CD4-positive, alpha-beta T cell treated with Interferon gamma for 1 hour (primary cell): ENCODE measurements at places on chromosomes 2 and 18.

- DNase-seq: no peak
These were observed 709.6 kb downstream of the SOCS6 start for GRCh38 chr18:70998490-70998889.

GRCh38 chr2:54565551-54565950 lies 109.4 kb downstream of the SPTBN1 start:
- DNase-seq: no peak

- DNase-seq: no peak
These were observed 33.2 kb upstream of the CXXC1 start for GRCh38 chr18:50320719-50321118.

DNA sequence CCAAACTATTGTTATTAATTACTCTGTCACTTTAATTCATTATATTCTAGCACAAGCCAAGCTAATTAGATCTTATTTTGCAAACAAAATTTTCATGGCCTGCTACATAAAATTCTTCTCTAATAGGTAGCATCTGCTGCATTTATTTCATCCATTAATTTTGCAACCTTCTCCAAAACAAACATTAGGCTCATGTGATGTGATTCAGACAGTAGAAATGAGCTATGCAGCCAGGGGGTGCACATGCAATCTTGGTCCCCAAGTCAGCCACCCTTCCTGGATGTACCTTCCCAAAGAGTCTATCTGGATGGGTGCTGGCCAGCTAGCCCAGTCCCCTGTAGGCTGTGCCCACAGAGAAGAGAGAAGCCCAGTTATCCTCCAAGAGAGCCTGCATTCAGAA lies 242.1 kb upstream of the OSR1 start:
- no peak for DNase-seq

DNA sequence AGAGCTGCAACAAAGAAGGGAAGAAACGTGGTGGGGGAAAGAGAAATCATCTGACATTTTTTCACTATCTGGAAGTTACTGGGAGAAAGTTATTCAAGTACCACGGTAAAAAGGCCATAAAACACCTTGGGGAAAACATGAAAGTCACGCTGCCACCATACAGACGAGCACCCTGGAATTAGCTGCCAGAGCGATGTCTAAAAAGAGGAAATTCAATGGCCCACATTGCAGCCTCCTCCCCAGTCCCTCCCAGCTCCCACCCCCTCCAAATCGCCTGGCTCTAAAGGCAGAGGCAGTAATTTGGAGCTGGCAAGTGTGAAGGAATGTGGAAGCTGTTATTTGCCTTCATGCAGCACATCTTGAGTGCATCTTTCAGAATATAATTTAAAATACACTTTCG lies 192.0 kb downstream of the ALK start:
- no peak for DNase-seq

DNA sequence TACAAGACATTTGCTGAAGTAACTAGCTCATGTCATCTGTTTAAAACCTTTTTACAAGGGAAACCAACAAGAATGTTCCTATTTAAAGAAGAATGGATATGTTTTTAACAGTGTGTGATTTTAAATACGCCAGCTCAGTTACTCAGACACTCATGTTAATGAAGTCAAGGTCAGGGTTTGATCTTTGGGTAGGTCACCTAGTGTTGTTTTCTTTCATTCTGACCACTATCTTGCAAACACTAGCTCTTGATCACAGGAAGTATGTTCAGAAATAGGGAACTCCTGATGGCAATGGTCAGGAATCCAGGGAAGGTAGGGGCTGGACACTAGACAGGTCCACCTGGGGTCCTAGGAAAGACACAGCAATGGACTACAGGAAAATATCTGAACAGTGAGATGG lies 116.7 kb downstream of the CPS1 start:
- DNase-seq: no peak

- DNase-seq: no peak
These were observed 238.5 kb upstream of the ERBB4 start for GRCh38 chr2:212777020-212777491.

- DNase-seq: no peak
These were observed 166.2 kb downstream of the ATAD2B start for GRCh38 chr2:23760736-23761135.

DNA sequence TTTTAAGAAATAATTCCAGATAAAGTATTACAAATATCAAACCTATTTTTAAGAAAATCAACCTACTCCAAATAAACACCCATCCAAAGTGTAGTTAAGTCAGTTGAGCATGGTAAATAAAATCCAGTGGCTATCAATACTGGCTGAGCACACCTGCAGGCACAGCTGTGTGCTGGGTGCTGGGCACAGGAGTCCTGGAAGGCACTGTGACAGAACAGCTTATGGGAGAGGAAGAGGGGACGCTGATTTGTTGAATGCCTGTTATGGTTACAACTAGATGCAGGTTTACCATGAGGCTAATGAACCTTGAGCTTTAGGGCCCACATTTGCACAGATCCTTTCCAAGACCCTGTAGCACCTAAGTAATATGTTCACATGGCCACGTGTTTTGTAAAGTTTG lies 202.7 kb downstream of the MTX2 start:
- DNase-seq: no peak

- DNase-seq: no peak
These were observed 37.9 kb downstream of the SLC38A11 start for GRCh38 chr2:164917296-164917903.

DNA sequence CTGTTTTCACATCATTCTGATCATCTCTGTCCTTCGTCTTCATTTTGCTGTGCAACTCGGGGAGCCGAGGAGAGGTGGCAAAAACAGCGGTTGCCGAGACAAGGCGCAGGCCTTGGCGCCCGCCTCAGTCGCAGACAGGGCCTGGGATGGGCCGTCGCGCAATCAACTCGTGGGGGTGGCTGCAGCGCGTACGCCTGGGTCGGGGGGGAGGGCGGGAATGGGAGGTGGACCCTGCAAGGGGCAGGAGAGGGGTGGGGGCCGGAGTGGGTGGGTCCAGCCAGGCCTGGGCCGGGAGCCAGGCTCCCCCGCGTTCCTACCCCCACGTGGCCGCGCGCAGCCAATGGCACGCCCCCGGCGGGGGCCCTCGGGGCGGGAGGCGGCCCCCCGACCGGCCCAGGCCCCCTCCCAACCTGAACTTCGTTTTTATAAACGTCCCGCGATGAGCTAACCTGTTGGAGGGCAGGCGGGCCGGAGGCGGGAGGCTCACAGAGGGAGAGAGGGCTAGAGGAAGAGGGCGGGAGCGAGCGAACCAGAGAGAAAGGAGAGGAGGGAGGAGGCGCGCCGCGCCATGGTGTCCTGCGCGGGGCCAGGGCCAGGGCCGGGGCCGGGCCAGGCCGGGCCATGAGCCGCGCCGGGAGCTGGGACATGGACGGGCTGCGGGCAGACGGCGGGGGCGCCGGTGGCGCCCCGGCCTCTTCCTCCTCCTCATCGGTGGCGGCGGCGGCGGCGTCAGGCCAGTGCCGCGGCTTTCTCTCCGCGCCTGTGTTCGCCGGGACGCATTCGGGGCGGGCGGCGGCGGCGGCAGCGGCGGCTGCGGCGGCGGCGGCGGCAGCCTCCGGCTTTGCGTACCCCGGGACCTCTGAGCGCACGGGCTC lies at the start of gene HOXD13:
HOXD13 (plus strand) TSS at position 452 of the 875 bp plus-strand sequence; CDS start at position 622, 170 bp downstream.
- no peak for DNase-seq

DNA sequence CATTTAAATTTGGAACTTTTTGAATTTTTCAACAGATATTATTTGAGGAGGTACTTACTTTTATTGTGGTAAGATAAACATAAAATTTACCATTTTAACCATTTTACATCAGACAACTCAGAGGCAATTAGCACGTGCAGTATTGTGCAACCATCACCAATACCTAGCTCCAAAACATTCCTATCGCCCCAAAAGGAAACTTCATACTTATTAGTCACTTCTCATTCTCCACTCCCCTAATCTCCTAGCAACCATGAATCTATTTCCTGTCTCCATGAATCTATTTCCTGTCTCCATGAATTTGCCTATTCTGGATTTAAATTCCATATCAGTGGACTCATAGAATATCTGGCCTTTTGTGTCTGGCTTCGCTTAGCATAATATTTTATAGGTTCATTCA lies 69.9 kb upstream of the FAM136A start:
- no peak for DNase-seq

DNA sequence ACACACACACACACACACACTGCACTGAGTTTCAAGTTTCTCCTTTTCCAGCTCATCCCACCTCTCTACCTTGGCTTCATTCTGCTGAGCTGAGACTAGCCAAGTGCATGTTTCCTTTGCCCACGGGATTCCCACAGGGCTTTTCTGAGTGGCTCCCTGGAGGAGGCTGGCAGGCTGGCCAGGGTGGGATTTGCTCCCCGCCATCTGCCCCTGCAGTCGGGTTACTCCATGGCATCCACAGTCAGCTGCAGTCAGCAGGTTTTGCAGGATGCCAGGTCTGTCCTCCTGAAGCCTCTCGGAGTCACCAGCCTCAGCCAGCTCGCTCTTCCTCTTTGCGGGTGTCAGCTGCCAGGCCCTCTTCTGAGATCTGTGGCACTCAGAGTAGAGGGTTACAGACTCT lies 783.7 kb upstream of the SOX11 start:
- DNase-seq: no peak

- DNase-seq: no peak
These were observed 4.2 kb upstream of the EN1 start for GRCh38 chr2:118851650-118852049.

DNA sequence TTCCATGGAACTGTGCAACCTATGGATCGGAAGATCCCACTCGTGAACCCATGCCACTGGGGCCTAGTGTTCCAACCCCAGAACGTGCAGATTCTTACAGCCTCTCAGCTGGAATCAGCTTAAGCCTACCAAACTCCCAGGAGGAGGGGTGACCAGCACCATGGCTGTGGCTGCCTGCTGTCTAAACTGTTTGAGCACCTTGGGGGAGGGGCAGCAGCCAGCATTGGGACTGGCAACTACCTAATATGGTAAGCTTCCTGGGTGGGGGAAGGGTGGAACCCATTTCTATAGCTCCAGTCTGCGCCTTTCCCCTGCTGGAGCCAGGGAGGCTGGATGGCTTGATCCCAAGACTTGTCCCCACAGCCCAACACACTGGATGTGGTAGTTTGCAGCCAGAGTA lies 10.7 kb upstream of the POLE4 start:
- no peak for DNase-seq

DNA sequence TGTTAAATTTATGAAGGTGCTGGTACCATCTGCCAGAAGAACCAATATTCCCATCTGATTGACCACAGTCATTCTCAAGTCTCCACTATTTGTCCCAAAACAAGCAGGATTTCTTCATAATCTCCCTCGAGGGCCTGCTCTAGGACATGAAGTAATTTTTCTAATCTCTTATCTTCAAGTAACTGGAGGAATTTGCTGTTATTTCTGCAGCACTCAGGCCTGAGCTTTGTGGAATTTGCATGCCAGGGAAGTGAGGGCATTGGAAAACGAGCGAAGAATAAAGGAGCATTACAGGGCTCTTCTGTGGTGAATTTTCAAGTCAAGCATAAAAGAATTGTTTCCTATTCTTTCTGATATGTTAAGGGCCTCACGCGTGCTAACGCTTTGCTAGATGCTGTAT lies 161.2 kb upstream of the EPAS1 start:
- no peak for DNase-seq

DNA sequence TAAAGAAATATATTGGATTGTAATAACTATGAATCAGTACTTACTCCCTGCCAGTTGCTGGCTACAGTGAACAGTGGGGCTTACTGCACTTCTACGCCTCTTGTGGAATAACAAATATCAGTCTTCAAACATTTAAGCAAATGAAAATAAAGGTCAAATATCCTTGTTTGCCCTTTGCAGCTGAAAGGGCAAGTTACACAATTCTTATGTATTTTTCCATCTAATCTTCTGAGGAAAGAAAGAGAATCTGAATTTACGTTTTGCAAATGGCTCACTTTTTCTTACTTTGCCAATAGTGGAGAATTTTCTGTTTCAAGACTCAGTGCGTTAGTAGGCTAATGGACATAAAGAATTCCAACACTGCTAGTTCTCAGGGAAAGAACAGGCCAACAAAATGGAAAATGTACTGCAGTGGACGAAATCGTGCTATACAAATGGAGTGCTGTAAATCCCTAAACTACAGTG lies 157.2 kb upstream of the TMEM200C start:
- no peak for DNase-seq

DNA sequence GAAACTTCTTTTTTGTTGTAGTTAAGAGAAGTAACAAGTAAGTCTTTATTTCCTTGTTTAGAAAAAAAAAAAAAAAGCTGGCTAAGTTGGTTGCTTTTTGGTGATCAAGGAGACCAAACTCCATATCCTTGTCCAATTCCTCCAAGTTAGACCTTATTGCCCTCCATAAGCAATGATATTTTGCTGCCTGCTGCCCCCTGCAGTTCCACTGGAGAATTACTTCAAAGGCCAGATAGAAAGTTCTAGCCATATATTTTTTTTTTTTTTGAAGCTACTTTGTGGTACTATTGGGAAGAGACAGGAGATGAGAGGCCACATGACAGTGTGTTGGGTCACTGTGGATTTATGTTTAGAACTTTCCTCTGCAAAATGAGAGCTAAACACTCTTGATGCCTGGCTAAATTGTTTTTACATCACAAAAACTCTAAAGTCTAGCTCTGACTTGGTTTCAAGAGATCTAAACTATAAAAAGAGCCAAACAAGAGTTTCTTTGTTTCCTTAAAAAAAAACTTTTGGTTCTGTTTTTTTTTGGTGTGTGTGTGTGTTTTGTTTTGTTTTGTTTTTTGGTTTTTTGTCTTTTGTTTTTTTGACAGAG lies 80.7 kb upstream of the RASGRP3 start:
- DNase-seq: peak; percentile 15

DNA sequence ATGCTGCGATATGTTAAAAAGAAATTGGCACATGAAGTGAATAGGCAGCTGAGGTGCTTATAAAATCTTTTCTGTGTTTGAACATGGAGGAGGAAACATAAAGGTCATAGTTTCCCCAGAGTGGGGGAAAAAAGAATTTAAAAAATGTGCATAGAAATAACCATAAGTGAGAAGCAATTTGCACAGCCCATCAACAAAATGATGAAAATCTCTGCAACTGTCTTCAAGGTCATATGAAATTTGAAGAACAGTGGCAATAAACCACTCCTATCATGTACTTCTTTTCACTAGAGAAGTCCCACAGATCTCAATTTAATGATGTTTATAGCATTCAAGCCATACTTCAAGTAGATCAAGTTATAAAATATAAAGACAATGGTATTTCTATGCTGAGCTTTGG lies 46.7 kb upstream of the ZNF804A start:
- DNase-seq: no peak

- no peak for DNase-seq
These were observed 70.1 kb downstream of the SETBP1 start for GRCh38 chr18:44750774-44751173.

DNA sequence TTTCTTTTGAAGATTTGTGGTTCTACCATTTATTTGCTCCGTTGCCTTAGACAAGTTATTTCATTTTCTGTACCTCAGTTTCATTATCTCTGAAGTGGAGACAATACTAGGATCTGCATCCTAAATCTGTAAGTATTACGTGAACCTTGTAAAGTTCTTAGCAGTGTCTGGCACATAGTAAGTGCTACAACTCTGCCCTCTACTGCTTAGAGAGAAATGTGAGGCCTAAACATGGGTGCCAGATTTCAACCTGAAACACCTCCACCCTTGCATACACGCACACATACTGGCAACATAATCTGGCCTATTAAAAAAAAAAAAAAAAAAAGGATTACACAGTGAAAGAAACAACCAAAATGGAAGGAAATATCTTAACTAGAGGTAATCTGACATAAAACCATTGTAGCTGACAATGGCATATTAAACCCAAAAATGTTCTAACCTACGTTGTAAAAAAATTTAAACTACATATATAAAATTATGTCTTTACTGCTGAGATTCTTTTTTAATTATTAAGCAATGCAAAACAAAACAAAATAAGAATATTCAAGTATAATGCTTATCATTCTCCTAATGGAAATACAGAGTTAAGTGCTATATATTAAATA lies 132.6 kb downstream of the MAP2 start:
- DNase-seq: no peak

- no peak for DNase-seq
These were observed 86.9 kb downstream of the ACVR1 start for GRCh38 chr2:157789256-157789655.
